ENCODE measurements at places on chromosomes 2 and 18.

GRCh38 chr2:182740701-182741100 is 24.6 kb downstream of the DNAJC10 start:
- DNase-seq: no peak

DNA sequence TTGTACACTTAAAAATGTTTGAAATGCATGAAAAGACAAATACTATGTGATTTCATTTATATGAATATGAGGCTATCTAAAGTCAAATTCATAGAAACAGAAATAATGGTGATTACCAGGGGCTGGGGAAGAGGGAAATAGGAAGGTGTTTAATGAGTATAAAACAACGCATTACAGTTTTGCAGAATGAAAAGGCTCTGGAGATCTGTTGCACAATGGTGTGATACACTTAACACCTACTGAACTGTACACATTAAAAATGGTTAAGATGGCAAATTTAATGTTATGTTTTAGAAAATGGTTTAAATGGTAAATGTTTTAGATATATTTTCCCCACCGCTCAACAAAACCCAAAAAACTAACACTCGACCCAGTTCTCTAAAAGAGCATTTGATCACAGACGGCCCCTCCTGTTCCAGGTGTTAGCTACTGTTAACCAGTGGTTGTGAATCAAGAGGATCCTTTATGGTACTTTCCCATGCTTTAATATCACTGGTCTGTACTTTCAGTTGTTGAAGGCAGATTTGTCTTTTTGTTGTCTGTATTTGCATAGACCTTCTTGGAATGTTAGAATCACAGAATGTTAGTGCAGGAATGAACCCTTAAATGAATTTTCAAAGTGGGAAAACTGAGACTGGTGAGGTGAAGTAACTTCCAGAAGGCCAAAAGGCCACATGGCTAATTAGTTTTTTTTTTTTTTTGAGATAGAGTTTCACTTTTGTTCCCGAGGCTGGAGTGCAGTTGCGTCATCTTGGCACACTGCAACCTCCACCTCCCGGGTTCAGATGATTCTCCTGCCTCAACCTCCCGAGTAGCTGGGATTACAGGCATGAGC is 10.2 kb downstream of the RAB10 start:
- no peak for DNase-seq

GRCh38 chr18:6401687-6402086 is 13.0 kb downstream of the L3MBTL4 start:
- no peak for DNase-seq

GRCh38 chr2:172230889-172231401 is 128.2 kb upstream of the DLX2 start:
- DNase-seq: no peak

DNA sequence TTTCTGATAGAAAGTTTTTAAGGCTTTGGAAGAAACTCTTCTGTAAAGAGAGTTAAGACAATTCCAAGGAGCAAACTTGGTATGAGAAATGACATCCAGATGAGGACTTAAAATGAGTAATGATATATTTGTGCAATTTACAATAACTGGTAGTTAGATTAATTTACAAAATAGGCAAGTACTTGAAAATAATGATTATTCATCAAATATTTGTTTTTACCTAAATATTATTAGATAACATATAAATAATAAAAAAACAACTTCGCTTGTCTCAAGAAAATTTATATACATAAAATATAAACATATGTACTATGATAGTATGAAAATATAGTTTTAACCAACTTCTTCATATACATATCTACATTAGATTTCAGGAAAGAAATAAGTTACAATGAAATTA is 478.5 kb downstream of the TRIB2 start:
- no peak for DNase-seq

DNA sequence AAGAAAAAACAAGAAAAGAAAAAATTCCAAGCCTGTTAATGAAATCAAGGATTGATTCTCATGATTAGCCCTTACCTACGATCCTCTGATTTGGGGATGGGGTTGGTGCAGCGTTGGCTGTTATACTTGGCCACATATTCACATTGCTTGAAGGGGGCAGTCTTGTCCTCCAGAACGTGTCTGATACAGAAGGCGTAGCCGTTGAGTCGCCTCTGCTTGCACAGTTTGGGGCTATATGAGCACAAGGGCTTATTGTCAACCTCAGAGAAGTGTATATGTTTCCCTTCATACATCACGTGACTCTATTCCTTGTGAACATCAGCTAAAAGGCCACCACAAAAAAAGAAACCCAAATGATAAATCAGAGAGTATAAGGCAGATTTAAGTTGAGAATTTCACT is 23.2 kb downstream of the INO80D start:
- DNase-seq: no peak

GRCh38 chr2:221442128-221442527 is 130.0 kb downstream of the EPHA4 start:
- DNase-seq: no peak
